ENCODE measurements at places on chromosomes 13 and 19.

GRCh38 chr13:71838842-71839241, 28.2 kb downstream of the DACH1 start:
- no peak for DNase-seq

- DNase-seq, result no peak
Measured at GRCh38 chr19:28021259-28022185, 1191.4 kb downstream of the UQCRFS1 start.

DNA sequence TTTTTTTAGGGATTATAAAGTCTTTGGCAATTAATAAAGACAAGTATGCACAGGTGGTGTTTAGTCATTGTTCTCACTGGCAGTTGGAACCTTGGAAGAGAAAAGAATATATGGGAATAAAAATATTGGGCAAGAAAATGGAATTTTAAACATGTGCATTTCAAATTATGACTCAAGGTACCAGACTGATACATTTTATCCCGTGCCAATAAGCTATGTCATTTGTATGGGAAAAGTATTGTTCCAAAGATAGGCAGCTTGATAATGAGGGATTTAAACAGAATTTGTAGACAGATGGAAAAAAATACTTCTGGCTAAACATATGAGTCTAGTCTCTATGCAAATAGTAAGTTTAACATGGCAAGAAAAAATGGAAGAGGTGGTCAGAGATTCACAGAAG, 169.5 kb upstream of the UFM1 start:
- no peak for DNase-seq

DNA sequence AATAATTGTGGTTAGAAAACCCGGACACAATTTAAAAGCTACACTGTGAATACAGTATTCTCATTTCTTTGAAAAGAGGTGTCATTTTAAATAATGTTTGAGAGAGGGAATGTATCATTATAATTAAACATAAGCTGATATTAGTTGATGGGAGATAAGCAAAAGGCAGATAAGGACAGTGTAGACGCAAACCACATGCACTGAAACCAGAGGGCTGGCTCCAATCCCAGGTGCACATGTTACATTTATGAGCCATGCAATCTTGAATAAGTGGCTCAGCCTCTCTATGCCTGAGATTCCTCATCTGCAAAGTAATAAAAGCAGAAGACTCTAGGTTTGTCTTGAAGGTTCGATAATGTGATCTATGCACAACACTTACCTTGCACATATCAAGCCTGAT, 238.7 kb downstream of the EFNB2 start:
- DNase-seq, result no peak

DNA sequence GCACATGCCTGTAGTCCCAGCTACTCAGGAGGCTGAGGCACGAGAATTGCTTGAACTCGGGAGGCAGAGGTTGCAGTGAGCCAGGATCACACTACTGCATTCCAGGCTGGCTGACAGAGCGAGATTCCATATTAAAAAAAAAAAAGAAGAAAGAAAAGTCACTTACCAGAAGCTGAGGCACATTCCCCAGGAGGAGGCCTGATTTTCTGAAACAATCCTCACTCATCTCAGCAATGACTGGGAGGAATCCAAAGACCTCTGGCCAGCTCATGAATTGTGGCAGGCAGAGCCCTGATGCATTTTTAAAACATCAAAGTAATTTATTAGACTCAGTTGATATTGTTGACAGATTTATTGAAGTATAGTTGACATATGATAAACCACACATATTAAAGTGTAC, 206.3 kb downstream of the FOXO1 start:
- no peak for DNase-seq

DNA sequence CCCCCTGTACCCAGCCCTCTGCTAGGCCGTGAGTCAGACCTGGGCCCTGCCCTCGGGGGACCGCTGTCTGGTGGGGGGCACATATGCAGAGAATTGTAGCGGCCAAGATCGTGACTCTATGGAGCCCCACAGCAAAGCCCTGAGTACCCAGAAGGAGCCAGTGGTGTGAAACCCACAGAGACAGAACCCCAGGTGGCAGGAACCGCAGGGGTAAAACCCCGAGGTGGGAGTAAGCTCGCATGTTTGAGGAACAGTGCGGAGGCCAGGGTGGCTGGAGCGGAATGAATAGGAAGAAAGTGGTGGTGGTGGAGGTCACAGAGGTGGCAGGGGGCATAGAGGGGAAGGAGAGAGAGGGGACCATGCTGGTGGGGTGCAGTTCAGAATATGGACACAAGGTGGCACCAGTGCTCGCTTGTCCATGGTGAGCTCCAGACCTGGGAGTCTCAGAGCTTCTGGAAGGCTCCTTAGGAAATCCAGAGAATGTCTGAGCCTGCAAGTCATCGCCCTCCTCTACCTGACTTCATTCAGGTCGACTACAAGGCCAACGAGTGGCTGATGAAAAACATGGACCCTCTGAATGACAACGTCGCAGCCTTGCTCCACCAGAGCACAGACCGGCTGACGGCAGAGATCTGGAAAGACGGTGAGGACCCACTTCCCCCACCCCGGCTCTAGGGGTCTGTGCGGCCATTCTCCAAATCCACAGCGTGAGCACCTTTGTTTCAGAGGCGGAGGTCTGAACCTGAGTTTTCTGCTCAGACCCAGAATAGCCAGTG, 48.9 kb downstream of the MYH14 start:
- DNase-seq, result peak; percentile 20

DNA sequence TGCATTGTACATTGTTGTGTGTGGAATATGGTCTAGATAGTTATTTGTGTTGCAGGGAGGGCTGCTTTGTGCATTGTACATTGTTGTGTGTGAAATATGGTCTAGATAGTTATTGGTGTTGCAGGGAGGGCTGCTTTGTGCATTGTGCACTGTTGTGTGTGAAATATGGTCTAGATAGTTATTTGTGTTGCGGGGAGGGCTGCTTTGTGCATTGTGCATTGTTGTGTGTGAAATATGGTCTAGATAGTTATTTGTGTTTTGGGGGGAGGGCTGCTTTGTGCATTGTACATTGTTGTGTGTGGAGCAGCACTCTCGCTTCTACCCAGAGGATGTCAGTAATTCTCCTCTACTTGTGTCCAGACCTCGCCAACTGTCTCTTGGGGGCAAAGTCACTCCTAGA, 36.3 kb upstream of the ZNF835 start:
- no peak for DNase-seq

- no peak for DNase-seq
Measured at GRCh38 chr19:375395-376110, 31.0 kb upstream of the MIER2 start.

- DNase-seq, result no peak
Measured at GRCh38 chr13:50715402-50716146, 127.9 kb downstream of the DLEU7 start.

Data from activated CD4-positive, alpha-beta T cell treated with anti-CD3 and anti-CD28 coated beads, Interleukin-2, amount 50 U/mL, for 4 hours (primary cell).